CD4-positive, CD25-positive, alpha-beta regulatory T cell (primary cell): ENCODE measurements at places on chromosomes 7 and 10.
A peak's percentile ranks its signal among the peaks of the same experiment; 100 is the strongest.

- no peaks in the 10 kb centered on the region for H3K36me3 ChIP-seq
- DNase-seq: no peak
- H3K4me1 ChIP-seq: no peaks in the 10 kb centered on the region
- H3K4me3 ChIP-seq: no peak overlapping the region
Measured at GRCh38 chr7:35029311-35029710, 8.0 kb downstream of the DPY19L1 start.

GRCh38 chr10:33216661-33217427 is 117.6 kb downstream of the NRP1 start:
- no peaks in the 10 kb centered on the region for H3K27me3 ChIP-seq
- no peak overlapping the region for H3K27ac ChIP-seq
- no peak overlapping the region for H3K4me3 ChIP-seq
- no peaks in the 10 kb centered on the region for H3K4me1 ChIP-seq
- H3K36me3 ChIP-seq: no peaks in the 10 kb centered on the region

DNA sequence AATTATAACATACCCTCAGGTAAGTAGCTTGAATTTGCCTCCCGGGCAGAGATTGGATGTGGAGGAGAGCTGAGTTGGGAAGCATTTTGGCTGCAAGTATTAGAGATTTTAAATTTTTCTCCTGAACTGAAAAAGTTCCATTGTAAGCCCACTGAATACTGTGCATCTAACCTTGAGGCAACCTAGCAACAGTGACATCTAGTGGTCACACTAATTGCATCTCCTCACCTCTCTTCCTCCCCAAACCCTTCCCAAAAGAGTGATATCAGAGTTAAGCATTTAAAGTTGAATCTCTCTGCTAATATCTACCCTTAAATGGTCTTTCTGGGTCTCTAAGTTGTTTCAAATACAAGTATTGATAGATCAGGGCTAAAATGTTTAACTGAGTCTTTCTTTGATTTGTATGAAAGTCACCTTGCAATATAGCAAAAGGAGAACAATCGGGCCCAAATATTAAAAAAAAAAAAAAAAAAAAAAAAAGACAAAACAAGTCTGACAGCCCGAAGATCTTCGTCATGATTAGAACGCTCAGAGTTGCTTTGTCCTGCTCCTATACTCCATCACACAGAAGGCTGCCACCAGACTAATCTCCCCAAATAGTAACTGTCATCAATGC is 40.4 kb upstream of the DLX5 start:
- H3K4me1 ChIP-seq: no peaks in the 10 kb centered on the region
- H3K4me3 ChIP-seq: no peak overlapping the region
- DNase-seq: peak; percentile 41
- H3K27me3 ChIP-seq: no peaks in the 10 kb centered on the region

DNA sequence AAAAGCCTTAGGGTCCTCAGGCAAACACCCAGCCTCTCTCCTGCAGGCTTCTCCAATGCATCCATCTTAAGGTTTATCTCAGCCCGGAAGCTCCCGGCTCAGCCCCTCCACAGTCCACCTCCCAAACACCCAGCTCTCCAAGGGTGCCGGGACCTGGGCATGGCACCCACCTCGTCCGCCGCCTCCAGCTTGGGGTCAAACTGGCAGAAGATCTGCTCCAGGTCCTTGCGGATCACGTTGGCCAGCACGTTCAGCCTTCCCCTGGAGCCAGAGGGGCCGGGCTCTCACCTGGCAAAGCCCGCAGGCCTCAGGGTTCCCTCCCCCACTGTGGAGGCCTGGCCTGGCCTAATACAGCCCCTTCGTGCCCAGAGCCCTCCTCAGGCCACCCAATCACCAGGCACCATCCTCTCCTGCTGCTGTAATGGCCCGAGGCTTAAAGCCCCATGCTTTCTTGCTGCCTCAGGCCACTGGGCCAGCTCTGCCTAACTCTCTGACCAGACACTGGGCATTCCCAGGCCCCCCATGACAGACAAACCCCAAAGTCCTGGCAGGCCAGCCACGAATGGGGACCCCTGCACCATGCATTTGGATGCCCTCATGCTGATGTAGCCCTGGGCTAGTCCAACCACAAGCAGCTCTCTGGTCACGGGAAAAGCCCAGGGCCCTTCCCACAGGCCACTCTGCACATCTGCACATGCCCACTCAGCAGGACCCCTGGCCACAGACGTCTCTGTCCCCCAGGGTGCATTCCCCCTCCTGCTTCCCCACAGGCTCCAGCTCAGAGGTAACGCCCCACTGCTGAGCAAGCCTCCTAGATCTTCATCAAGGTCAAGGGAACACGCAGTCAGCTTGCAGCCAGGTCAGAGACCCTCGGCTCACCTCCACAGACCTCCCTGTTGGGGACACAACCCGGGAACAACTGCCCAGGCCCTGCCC is 12.3 kb downstream of the OGDHL start:
- H3K36me3 ChIP-seq: no peaks in the 10 kb centered on the region
- H3K27ac ChIP-seq: no peak overlapping the region
- no peaks in the 10 kb centered on the region for H3K4me1 ChIP-seq
- no peak for DNase-seq
- H3K27me3 ChIP-seq: no peaks in the 10 kb centered on the region

DNA sequence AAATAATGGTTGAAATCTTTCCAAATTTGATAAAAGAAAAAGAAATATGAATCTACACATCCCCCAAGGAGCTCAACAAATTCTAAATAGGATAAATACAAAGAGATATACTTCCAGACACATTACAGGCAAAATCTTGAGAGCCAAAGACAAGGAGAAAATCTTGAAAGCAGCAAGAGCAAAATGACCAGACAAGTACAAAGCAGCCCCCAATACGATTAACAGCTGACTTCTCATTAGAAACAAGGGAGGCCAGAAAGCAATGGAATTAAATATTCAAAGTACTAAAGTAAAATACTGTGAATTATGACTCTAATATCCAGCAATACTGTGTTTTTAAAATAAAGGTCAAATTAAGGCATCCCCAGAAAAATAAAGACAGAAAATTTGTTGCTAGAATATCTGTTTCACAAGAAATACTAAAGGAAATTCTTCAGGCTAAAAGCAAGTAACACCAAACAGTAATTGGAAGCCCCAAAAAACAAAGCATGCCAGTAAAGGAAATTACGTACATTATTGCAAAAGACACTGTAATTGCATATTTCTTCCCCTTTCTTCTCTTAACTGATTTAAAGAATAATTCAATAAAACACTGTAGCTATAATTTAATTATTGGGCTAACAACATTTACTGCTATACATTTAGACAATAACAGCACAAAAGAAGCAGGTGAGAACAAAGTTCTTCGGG is 36.4 kb downstream of the ZNF438 start:
- no peak for DNase-seq
- no peak overlapping the region for H3K27ac ChIP-seq
- H3K4me1 ChIP-seq: peaks cover 12% of the 10 kb centered on the region
- H3K27me3 ChIP-seq: no peaks in the 10 kb centered on the region

DNA sequence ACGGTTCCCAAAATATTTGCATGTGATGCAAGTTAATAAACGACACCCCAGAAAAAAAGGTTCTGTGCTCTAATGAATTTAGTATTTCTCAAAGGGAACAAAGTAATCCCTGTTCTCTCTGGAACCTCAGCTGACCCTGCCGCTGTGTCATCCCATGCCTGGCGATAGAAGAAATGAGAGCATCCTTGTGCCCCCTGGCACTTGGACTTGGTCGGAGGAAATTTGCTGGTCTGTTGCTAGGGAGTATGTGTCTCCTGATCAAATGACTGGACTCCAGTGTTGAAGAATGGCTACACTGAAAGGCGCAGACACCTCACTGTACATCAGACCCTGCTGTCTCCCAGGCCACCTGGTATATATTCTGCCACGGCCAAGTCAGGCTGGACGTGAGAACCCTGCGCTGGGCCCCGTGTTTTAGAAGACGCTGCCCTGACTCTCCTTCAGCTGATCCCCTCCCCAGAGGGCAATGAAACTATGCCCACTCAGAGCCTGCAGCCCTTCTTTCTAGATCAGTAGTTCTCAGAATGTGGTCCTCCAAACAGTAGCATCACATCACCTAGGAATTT is 67.2 kb downstream of the THNSL1 start:
- H3K36me3 ChIP-seq: no peaks in the 10 kb centered on the region
- no peak overlapping the region for H3K27ac ChIP-seq
- H3K4me3 ChIP-seq: no peak overlapping the region
- no peaks in the 10 kb centered on the region for H3K4me1 ChIP-seq

GRCh38 chr10:129972145-129972965 is 8.3 kb upstream of the EBF3 start:
- peaks cover 12% of the 10 kb centered on the region for H3K4me1 ChIP-seq
- no peak overlapping the region for H3K27ac ChIP-seq

DNA sequence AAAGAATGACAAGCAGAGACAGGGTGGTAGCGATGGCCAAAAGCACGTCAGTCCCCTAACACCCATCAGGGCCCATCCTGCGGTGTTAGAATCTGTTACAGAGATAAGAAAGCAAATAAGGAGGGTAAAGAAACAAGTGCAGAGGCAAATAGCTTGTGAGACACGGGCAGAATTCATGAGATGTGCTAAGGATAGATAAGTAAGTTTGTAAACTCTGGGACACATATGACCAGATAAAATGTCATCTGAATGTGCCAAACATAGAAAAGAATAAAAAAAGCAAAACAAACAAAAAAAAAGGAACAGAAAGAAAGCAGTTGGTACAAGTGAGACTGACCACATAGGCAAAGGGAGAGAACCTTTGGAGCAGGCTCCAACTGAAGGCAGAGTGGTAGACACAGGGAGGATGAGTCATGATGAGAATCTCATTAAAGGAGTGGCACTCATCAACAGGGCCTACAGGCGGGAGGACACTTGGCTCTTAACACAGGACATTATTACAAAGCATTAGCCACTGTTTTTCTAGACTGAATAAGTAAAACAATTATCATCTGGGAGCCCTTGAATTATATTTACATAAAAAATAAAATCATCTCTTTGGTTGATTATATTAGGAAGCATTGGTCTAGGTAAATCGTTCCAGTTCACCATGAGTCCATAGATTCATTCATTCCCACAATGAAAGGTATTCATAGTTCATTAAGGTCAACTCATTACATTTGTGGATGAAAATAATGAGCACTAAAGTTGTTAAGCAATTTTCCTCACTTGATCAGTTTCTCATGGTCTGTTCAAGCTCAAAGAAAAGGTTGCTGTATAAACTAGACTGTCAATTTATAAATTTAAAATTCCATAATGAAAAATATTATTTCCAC is 21.5 kb upstream of the EPHB6 start:
- no peaks in the 10 kb centered on the region for H3K36me3 ChIP-seq
- DNase-seq: no peak
- H3K27me3 ChIP-seq: no peaks in the 10 kb centered on the region
- H3K4me3 ChIP-seq: no peak overlapping the region
- H3K4me1 ChIP-seq: no peaks in the 10 kb centered on the region
- no peak overlapping the region for H3K27ac ChIP-seq

DNA sequence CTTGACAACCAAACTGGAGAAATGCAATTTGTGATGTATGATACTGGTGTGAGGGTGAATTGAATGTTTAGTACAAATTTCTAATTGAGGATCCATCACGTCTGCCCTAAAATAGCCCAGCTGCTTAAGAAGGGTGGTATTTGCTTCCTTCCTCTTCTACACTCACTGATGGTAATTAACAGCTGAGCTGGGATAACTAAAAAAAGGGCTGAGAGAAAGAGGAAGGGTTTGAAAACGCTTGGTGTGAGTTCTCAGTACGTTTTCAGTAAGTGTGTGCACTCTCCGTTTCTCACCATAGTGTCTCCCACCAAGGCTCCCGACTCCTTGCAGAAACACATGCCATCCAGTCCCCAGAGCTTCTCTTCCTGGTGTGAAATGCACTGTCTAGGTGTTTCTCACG is 54.3 kb downstream of the MAP3K8 start:
- no peak overlapping the region for H3K4me3 ChIP-seq
- no peak overlapping the region for H3K27ac ChIP-seq
- H3K36me3 ChIP-seq: no peaks in the 10 kb centered on the region

DNA sequence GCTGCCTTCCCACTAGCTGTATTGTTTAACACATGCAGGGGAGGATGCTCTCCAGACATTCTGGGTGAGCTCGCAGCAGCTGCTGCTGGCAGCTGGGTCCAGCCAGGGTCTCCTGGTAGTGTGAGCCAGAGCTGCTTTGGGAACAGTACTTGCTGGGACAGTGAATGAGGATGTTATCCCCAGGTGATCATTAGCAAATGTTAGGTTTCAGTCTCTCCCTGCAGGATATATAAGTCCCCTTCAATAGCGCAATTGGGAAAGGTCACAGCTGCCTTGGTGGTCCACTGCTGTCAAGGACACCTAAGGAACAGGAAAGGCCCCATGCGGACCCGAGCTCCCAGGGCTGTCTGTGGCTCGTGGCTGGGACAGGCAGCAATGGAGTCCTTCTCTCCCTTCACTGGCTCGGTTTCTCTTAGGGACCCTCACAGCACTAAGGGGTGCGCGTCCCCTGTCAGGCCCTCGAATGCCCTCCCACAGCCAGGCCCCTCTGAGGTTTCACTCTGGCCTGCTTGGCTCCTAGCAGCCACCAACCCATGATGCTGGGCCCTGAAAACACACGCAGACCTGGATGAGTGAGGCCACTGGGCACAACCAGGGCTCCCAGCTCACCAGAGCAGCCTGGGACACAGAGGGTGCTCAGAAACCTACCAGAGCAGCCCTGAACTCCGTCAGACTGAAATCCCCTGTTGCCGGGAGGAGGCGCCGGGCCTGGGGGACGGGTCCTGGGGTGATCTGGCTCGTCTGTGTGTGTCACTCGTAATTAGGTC is 173.0 kb upstream of the LANCL2 start:
- no peak overlapping the region for H3K27ac ChIP-seq
- no peaks in the 10 kb centered on the region for H3K27me3 ChIP-seq
- DNase-seq: no peak
- no peaks in the 10 kb centered on the region for H3K4me1 ChIP-seq
- H3K36me3 ChIP-seq: no peaks in the 10 kb centered on the region

GRCh38 chr7:5689118-5689517 is 92.3 kb downstream of the RNF216 start:
- H3K27ac ChIP-seq: peak overlapping the region; percentile 52
- peak; percentile 70 for DNase-seq
- peaks cover 38% of the 10 kb centered on the region for H3K4me1 ChIP-seq

DNA sequence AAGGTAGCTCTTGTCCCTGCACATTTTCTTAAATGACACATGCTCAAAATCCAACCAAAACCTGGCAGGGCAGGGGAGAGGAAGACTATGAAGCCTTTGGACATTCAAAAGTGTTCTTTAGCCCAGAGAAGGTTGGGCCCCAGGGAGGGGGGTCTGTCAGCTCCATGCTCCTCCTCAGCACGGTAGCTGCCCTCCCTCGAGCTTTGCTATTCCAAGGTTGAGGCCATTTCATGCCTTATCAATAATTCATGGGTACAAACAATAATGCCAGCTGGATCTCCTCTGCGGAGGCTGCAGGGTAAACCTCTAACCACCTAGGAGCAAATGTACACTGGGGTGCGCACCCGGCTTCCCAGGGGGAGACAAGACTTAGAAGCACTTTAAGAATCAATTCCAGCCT is 61.5 kb downstream of the SLIT1 start:
- H3K27ac ChIP-seq: no peak overlapping the region
- H3K36me3 ChIP-seq: no peaks in the 10 kb centered on the region
- DNase-seq: no peak
- no peak overlapping the region for H3K4me3 ChIP-seq
- no peaks in the 10 kb centered on the region for H3K27me3 ChIP-seq

DNA sequence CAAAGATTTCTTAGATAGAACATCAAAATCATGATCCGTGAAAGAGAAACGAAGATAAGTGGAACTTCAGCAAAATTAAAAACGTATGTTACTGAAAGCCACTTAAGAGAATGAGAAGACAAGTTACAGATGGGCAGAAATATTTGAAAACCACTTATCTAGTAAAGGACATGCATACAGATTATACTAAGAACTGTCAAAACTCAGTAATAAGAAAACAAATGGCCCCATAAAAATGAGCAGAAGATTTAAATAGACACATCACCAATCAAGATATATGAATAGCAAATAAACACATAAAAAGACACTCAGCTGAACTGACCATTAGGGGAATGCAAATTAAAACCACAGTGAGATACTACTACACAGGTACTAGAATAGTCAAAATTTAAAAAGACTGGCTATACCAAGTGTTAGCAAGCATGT is 343.7 kb downstream of the PTEN start:
- no peak for DNase-seq
- no peak overlapping the region for H3K27ac ChIP-seq
- no peaks in the 10 kb centered on the region for H3K27me3 ChIP-seq
